ENCODE measurements at places on chromosomes 4 and X.

DNA sequence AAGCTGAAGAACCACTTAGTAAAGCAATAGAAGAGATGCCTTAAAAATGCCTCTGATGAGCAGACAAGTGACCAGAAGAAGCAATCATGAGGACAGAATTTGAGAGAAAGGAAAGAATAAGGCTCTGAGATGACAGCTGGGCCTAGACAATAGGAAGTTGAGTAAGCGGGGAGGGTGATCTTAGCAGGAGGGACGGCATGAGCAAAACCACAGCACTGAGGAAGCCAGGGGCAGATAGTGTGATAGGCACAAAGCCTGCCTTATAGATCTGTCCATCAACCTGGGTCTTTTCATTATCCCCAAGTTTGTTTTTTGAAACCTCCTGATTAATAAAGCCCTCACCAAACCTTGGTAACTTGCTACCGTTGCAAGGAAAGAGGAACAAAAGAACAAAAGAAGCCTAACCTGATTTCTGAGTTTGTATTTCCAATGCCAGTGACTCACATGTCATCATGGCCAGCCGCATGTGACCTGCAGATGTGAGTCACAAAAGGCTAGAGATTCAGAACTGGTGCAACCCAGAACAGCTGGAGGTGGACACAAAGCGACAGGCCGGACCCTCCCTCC is 55.7 kb upstream of the PPARGC1A start:
- DNase-seq, result peak; percentile 53

- DNase-seq, result peak; percentile 54
Observed at GRCh38 chr4:1798580-1799386, 5.7 kb downstream of the FGFR3 start.

- peak; percentile 85 for DNase-seq
Observed at GRCh38 chr4:57442831-57443291, 332.7 kb upstream of the IGFBP7 start.

DNA sequence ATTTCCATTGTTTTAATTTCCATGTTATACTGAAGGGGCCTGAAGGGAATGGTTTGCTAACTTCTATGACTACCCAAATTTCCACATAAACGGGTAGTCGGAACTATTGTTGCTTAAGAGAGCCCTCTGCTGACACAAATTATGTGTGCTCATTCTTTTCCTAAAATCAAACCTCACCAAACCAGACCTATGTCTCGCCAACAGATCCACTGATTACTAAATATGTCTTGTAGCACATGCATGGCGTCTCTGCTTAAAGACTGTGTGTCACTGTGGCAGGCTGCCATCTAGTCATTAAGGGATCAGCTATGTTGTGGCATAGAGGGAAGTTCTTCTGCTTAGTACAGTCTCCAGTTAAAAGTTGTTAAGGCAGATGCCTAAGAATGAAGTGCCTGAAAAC is 25.1 kb downstream of the PIR start:
- DNase-seq, result peak; percentile 49

- DNase-seq, result no peak
Observed at GRCh38 chrX:126557151-126557550, 4.5 kb upstream of the DCAF12L1 start.

GRCh38 chr4:8332038-8332857 is 62.7 kb downstream of the HTRA3 start:
- no peak for DNase-seq

GRCh38 chr4:75371915-75372314 is 142.3 kb downstream of the RCHY1 start:
- no peak for DNase-seq

GRCh38 chrX:127404161-127404560 is 584.6 kb downstream of the PRR32 start:
- no peak for DNase-seq

All from retina (tissue), 1 donor.